Esophagus squamous epithelium (tissue), 5 donors: ENCODE measurements at places on chromosomes 7 and 10.

- DNase-seq = no peak
Measured at GRCh38 chr7:30029696-30030095, 1.5 kb downstream of the PLEKHA8 start.

GRCh38 chr7:151925446-151926335, 30.6 kb upstream of the GALNTL5 start:
- no peak for DNase-seq

DNA sequence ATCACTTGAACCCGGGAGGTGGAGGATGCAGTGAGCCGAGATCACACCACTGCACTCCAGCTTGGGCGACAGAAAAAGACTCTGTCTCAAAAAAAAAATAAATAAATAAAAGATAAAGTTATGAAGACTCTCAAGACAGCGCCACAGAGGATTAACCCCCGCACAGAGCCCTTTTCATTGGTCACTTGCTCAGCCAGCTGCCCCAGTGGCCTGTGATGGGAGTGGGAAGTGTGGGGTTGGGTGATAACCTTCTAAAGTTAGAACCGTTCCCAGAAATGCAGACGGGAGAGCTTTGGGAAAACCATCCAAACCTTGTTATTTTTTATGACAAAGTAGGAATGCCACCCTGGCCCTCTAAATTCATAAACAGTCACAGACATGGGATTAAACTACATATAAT, 57.4 kb downstream of the PARP12 start:
- DNase-seq = no peak

DNA sequence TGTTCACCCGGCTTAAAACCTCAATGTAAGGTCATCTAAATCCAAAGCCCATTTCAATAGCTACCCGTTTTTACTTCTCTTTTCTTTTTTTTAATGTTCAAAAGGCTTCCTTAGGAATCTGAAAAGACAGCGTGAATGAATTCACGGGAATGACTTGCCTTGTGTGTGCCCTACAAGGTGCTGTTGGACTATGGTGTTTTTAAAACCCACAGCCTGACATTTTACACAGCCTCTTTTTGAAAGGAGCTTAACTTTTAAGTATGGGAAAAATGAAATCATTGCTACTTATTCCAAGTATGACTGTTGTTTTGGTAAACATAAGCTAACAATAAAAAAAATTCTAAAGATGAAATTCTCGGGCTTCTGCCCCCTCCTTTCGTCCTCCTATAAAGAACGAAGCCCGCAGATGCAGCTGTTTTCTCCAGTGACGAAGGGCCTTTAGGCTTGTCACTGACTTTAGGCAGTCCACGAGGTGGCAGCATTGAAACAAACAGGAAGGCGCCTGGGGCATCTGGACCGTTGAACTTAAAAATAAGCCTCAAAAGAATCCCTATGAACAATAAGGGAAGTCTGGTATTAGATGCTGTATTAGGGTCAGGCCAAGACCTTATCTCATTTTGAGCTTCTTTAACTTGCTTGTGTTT, 141.3 kb downstream of the NRP1 start:
- DNase-seq = peak; percentile 11

DNA sequence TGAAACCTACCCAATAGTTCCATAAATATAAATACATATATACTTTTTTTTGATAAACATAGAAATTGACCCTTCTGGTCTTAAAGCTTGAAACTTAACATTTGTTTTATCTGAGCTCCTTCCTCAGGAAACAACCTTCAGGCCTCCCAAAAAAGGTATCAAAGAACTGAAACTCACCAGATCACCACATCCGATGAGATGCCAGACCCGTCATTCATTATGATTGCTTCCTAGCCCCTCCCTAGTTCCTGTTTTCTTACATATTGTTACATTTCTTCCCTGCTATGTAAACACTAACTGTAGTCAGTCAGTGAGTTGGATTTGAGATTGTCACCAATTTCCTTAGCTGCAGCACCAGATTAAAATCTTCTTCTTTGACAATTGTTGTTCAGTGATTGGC, 663.6 kb downstream of the PCDH15 start:
- DNase-seq = no peak

GRCh38 chr10:88233870-88234269, 349.2 kb downstream of the RNLS start:
- DNase-seq = no peak

GRCh38 chr7:141551782-141552181, 572 bp downstream of the AGK start:
- DNase-seq = no peak

DNA sequence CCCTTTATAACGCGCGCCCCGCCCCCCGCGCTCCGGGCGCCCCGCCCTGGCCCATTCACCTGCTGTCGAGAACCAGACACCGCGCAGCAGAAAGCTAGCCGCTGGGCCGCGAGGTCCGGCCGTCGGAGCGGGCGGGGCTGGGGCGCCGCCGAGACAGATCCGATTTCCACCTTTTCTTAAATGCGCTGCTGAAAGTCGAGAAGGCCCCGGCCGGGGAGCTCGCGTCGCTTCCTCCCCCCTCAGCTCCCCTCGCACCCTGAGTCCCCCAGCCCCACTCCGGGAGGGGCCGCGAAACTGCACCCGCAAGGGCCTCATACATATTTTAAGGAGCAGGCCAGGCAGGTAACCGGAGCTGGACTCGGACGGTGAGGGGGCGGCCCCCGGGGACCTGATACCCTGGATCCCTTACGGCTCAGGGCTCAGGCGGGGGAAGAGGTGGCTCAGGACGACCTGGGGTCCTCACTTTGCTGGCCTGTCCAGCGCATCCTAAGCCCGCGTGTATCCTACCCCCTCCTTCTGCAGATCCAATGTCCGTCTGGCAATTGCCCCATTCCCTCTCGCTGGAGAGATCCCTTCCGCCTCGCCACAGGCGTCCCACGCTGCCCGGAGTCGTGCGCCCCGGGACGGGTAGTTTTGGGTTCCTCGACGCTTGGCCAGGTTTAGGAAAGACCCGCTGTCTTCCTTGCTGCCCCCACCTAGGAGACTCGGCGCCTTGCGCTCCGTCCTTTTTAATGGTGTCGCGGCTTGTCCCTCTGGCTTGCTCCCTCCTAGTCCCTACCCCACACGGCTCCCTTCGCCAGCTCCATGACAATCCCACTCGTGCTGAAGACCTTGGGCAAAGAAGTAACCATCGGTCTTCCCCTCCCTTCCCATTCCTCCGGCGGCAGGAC, 170.6 kb downstream of the UBE2H start:
- DNase-seq = no peak

DNA sequence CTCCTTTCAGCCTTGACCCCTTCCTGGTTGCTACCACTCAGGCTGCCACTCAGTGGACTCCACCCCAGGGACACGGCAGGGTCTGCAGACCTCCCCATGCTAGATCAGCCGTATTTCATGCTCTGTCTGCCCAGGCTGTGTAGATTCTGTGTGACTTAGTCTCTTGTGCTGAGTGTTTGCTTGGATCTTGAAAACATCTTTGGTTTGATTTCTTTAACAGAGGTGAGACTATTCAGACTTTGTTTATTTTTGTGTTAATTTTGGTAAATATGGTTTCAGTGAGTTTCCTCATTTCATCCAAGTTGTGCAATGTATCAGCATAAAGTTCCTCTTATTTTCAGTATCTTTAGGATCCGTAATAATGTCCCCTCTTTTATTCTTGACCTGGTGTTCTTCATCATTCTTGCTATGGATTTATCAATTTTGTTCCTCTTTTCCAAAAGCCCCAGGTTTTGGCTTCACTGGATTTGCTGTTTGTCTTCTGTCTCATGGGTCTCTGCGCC, 21.2 kb upstream of the PWWP2B start:
- no peak for DNase-seq

DNA sequence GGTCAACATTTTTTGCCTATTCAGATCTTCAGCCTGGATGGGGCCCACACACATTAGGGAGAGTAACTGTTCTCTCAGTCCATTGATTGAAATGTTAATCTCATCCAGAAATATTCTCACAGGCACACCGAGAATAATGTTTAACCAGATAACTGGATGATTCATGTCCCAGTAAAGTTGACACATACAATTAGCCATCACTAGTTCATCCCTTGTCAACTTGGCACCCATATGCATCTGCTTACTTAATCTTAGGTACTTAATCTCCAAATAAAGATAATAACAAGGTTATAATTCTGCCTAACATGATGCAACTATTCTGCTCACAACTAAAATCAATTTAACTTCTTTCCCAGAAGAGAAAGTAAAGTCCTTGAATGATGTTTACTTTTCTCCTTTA, 502.6 kb downstream of the ADRA2A start:
- no peak for DNase-seq
